ENCODE measurements at places on chromosomes 12 and 14.

DNA sequence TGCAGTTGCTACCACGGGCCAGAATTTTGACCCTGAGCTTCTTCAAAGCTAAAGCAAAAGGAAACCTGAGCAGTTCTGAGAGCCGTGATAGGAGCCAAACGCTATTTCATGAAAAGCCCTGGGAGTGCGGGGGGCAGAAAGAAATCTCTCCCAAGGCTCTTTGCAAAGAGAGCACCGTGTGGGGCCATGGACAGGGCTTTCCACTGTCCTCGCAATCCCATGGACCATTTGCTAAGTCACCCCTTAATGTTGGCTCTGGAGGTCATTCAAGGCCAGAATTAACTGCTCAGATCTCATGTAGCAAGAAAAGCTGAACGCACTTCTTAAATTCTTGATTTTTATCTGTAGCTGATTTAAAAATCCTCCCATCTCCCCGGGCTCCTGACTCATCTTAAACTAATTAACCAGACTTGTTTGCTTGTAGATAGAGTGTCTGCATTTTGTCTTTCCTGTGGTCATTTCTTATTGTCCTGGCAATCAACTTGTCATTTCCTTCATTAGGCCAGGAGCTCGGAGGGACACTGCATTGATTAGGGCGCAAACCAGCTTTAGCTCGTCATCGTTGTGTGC, 24.8 kb downstream of the CLSTN3 start:
- no peak for DNase-seq

- DNase-seq: no peak
Measured at GRCh38 chr12:64387197-64387816, 3.3 kb downstream of the C12orf56 start.

GRCh38 chr14:104797115-104798044, 1.8 kb upstream of the AKT1 start:
- DNase-seq: no peak

GRCh38 chr14:105409364-105409763, 10.3 kb upstream of the MTA1 start:
- DNase-seq: no peak

DNA sequence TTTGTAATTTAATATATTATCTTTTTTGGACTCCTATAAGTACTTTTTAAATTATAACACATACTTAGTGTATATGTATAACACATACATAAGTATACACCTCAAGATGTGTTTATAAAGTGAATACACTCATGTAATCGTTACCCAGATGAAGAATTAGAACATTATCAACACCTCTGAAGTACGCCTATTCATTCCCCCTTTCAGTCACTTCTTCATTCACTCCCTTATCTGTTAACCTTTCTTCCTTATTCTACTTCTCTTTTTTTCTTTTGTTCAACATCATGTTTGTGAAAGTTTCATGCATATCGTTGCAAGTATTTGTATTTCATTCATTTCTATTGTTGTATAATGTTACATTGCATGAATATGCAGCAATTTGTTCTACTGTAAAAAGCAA, 98.5 kb downstream of the ARID2 start:
- no peak for DNase-seq

GRCh38 chr12:98149270-98149669, 366.1 kb upstream of the TMPO start:
- no peak for DNase-seq

- DNase-seq: no peak
Measured at GRCh38 chr14:75661499-75661814, 411 bp downstream of the TTLL5 start.

- no peak for DNase-seq
Measured at GRCh38 chr14:60101786-60102185, 10.1 kb downstream of the PCNX4 start.
